ENCODE measurements at places on chromosomes 3 and 15.

DNA sequence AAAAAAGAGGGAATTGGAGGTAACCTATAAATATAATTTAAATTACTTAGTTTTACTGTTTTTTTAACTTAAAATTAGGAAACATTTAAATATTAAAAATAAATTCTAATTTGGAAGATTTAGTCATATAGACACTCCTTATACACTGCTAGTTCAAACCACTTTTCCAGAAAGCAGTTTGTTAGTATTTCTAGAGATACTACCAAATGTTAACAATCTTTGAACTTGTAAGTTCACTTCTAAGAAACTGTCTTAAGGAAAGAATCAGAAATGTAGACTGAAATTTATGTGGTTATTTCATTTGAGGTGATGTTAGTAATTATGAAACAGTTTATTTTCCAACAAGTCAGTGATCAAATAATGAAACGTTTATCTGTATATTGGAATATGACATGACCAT lies 22.7 kb downstream of the CTDSPL2 start:
- DNase-seq = no peak

- DNase-seq = no peak
Measured at GRCh38 chr15:47384341-47384740, 333.0 kb upstream of the SEMA6D start.

GRCh38 chr15:98809273-98809672 lies 160.9 kb downstream of the IGF1R start:
- DNase-seq = no peak

DNA sequence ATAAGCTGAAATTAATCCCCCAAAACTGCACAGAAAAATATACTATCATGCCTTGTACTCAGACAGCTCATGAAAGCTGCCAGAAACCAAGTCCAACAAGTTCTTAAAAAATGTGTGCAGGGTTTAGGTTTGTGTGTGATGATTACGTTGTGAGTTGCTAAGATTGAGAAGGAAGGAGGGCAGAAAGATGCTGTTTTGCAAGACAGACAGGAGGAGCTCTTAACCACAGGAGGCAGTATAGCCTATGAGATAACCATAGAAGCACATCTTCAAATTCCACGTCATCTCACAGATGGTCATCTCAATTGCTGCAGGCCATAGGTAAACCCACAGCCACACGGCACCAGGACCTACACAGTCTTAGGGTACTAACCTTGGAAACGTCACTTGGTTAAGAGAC lies 191.9 kb downstream of the STT3B start:
- DNase-seq = no peak

DNA sequence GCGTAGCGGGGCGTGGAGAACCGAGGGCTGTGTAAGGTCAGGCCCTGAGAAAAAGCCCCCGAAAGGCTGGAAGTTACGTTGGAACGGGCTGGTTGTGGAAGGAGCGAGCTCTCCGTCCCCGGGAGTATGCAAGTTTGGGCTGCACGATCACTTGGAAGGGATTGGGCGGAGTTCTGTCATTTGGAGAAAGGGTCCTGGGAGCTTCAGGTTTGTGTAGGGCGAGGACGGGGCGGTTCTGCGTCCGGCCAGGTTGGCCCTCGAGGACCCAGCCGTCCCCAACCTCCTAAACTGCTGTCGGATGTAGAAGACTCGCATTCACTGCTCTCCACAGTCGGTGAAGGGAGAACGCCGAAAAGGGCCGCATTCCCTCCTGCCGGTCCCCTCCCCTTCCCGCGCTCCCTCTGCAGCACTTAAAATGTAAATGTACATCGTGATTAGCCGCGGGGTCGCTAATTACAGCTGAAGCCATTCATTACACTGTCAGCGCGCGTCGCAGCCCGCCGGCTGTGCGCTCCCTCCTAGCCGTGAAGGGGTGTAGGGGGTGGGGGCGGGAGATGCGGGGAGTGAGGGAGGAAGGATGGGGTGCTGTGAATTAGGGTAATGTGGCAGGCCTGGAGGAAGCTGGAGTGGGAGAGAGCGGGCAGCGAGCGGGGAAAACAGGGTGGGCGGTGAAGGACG lies 2.5 kb upstream of the RPP25 start:
- no peak for DNase-seq

DNA sequence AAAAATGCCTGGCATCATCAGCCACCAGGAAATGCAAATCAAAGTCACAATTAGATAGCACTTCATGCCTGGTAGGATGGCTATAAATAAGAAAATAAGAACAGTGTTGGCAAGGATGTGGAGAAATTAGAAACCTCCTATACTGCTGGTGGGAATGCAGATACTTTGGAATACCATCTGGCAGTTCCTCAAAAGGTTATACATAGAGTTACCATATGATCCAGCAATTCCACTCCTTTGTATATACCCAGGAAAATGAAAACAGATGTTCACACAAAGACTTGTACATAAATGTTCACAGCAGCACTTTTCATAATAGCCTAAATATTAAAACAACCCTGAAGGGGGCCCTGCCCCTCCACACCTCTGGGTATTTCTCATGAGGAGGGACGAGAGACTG lies 13.7 kb downstream of the ACSBG1 start:
- DNase-seq = no peak

- no peak for DNase-seq
Measured at GRCh38 chr3:59876533-59877062, 826.8 kb upstream of the CFAP20DC start.

DNA sequence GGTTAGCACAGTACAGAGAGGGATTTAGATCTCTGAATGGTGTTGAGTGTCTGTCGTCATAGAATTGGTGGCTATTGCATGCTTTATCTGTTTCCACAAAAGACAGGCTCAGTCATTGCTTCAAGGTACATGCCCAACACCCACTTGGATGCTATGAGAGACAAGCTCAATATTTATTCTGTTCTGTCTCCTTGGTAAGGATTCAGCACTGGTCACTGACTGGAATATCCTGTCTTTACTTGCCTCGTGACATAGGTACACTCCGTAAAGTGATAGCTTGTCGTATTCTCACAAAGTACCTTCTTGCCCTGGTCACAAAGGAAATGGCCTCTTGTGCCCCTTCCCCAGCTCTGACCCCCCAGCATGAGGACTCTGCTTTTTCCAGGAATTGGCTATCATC lies 72.8 kb upstream of the CTNNB1 start:
- no peak for DNase-seq

DNA sequence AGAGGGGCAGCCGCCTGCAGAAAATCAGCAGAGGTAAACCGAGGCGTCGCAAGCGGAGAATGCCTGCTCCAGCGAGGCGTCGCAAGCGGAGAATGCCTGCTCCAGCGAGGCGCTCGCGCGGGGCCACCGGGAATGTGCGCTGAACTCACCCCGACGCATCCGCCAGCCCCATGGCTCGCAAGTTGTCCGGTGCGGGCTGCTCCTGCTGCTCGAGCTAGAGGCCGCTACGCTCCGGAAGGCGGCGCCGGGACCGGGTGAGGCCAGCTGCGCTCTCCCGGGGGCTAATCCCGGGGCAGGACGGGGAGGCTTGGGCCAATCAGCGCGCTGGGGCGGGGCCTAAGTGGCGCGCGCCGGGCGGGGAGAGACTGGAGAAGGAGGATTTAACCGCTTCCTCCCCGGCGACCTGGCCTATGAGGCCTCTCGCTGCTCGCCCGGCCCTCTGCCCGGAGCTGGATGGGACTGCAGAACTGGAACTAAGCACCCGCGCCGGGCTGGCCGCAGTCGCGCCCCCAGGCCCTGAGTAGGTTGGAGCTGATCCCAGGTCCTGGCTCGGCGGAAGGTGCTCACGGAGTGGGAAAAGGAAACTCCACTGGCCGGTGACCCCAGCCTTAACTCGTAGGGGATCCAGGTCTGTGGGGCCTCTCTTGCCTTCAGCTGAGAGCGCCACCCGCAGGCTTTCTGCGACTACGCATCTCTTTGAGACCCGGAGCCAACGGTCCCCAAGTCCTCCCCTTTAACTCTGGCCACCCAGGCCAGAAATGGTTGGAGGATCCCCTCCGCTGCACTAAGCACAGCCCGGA lies at the start of gene SLC26A6:
Gene SLC26A6, minus strand, starts transcription at position 240 of the 800 bp plus-strand sequence. Its CDS starts 68 bp downstream, at position 172.
- DNase-seq = peak; percentile 86

- DNase-seq = no peak
Measured at GRCh38 chr3:138935505-138935862, 11.5 kb downstream of the FOXL2 start.

DNA sequence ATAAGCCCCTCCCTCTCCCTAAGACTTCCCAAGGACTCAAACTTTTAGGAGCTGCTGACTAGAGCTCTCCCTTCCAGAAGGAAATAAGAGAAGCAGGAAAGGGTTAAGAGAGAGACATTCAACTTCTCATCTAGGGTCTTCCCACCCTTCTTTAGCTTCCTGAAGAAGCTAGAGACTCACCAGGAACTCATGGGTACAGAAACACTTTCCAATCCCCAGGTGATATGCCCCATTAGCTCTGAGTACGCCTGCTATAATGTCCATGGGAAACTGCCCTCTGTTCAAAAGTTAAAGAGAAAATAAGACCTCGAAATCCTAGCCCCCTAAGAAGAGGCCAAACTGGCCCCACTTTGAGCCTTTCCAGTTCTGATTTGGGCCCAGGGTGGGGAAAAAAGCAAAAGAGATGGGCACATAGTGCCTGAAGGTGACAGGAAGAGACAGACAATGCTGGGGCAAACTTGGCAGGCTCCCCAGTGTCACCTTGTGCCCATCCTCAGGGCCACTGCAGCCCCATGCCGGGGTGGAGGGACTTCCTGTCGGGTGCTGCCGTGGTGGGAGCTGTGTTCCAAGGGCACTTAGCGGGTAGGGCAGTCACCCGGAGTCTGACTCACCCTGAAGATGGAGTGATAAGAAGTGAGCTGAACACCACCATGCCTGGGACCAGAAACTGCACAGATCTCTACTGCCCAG lies 29.5 kb downstream of the CCDC12 start:
- DNase-seq = peak; percentile 51

Data from activated CD4-positive, alpha-beta T cell treated with anti-CD3 and anti-CD28 coated beads, Interleukin-2, amount 50 U/mL, for 4 hours (primary cell).